ENCODE measurements at places on chromosomes 1 and 21. TPM values are rescaled to one million over a fixed set of nuclear protein-coding genes. Genes with fewer than 3 reads are reported as not detected.
A peak's percentile ranks its signal among the peaks of the same experiment; 100 is the strongest.

GRCh38 chr1:115433483-115433882 is 95.4 kb upstream of the NGF start:
- DNase-seq: no peak

- DNase-seq: no peak
Measured at GRCh38 chr1:27451343-27451742, 38.6 kb downstream of the WASF2 start.

- no peak for DNase-seq
Measured at GRCh38 chr1:93549811-93550210, 101.9 kb downstream of the FNBP1L start.

DNA sequence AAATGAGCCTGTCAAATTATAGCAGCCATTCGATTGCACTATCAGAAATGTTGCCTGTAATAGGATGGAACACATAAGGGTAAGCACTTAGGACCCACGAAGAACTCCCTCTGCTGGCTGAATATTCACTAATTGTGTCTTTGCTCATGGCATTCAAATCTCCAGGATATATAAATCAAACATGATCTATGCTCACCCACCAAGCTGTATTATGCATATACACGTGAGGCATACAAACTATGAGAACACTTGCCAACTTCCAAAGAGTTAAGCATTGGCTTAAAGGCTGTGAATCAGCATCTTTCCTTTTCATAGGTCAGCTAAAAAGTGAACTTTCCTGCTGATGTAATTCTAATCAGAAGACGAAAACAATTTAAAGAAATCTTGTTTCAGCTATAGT is 34.5 kb downstream of the TMPRSS15 start:
- peak; percentile 55 for DNase-seq

GRCh38 chr1:237670302-237670701 is 220.4 kb downstream of the ZP4 start:
- no peak for DNase-seq

Gene AMY2A
- not detected for total RNA-seq

Gene MX2
- 0.17 TPM for total RNA-seq

Gene OR6K6
- total RNA-seq: not detected

Gene PDZK1
- total RNA-seq: not detected

Gene CFHR2
- total RNA-seq: not detected

DNA sequence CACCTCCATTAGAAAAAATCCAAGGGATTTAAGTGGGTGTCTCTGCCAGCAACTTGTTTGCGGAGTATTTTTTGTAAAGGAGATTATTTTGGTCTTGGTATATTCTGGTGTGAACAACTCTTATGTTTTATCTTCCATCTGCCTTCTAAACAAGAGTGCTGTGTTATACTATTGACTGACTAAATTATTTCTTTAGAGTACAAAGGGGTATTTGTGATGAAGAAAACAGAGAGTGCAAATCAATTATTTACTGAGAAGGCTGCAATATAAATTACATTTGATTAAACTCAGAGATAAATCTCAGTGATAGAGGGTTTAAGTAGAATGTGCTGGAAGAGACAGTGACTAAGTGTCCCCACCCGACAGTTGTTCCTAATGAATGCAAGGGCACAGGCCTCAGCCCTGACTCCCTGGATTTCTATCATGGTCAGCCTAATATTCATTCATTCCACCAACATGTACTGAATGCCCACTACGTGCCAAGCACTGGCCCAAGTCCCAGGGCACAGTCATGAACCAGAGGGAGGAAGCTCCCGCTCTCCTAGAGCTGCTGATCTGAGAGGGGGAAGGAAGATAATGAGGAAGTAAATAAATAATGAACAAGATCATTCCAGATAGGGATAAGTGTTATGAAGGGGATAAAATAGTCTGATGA is 196.9 kb upstream of the C8B start:
- DNase-seq: no peak

- no peak for DNase-seq
Measured at GRCh38 chr1:177969825-177970371, at the start of gene SEC16B. TSS of gene SEC16B (minus strand) at chr1:177970058. CDS start at chr1:177967981, 2,077 bp downstream.

- peak; percentile 55 for DNase-seq
Measured at GRCh38 chr1:108561689-108562326, 1.9 kb downstream of the EEIG2 start.

Gene TRIM63
- not detected for total RNA-seq

GRCh38 chr1:6984536-6984935 is 199.3 kb downstream of the CAMTA1 start:
- DNase-seq: no peak

DNA sequence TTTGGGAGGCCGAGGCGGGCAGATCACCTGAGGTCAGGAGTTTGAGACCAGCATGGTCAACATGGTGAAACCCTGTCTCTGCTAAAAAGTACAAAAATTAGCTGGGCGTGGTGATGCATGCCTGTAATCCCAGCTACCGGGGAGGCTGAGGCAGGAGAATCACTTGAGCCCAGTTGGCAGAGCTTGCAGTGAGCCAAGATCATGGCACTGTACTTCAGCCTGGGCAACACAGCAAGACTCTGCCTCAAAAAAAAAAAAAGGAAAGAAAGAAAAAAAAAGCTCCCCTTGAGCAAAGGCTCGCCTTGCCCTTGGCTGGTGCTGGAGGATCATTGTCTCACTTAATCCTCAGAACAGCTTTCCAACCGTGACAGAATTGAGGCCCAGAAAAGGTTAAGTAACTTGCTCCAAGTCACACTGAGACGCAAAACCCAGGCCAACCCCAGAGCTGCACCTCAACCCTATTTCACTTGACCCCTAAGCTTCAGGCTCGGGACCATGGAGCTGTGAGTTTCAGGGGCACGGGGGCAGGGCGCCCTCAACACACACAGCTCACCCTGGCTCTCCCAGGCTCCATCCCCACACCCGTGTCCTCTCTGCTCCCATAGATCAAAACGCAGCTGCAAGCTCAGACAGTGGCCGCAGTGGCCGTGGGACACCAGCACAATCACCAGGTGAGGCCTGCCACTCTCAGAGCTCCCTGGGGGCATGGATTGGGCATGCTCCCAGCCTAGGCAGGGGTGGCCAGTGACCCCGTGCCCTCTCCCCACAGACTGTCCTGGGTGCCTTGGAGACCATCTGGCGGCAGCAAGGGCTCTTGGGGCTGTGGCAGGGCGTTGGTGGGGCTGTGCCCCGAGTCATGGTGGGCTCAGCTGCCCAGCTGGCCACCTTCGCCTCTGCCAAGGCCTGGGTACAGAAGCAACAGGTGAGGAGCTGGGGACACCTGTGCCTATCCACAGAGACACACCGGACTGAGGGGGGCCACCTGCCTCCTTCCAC is 1.6 kb downstream of the SLC25A34 start:
- no peak for DNase-seq

GRCh38 chr1:209387969-209388329 is 195.6 kb upstream of the CAMK1G start:
- DNase-seq: peak; percentile 76

GRCh38 chr1:65965112-65965996 is 172.7 kb downstream of the PDE4B start:
- no peak for DNase-seq

DNA sequence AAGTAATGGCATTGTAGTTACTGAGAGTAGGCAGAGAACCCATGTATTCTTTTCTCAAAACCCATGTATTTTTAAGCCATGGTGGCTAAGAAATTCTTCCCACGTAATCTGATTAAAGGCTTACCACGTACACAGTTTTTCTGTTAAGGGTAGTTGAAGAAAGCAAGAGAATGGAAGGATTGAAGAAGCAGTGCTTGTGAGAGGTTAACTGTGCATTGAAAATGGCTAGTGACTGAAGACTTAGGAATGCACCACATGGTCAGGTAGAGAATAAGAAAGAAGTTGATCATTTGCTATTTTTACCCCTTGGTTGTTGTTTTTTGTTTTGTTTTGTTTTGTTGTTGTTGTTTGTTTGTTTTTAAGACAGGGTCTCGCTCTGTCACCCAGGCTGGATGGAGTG is 178.9 kb upstream of the SNX7 start:
- DNase-seq: no peak

Gene LAMB3
- total RNA-seq: 423 TPM

DNA sequence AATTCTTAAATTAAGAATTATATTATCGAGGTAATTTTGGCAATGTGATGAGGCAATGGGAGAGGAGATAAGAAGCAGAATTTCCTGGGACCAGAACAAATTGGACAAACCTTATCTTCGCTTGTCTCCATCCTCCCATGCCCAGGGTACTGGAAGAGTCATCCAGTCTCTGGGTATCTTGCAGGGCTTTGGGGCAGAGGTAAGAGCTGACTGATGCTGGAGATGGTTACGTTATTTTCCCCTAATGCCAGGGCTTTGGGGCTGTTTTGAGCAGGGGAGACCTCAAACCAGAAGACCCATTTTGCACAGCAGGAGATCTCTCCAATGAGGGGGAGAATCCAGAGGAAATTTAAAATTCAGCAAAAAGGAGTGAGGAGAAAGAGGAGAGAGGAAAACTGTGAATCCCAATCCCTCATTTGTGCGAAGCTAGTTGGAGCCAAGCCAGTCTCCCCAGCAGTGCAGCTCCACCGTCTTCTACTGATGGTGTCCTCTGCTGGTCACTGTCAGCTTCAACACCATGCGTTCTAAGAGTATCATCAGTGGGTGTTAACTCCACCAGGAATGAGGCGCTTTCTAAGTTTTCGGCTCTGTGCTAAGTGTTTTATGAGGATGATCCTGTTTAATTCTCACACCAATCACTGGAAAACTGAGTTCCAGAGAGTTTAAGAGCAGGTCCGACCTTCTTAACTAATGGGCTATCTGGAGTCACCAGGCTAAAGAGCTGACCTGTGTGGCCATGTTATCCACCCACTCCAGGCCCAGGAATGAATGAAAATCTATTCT is 86.8 kb upstream of the CD34 start:
- peak; percentile 53 for DNase-seq

Gene VAV3
- 5.7 TPM for total RNA-seq

Gene NHLH1
- not detected for total RNA-seq

Gene GOLT1A
- total RNA-seq: not detected

DNA sequence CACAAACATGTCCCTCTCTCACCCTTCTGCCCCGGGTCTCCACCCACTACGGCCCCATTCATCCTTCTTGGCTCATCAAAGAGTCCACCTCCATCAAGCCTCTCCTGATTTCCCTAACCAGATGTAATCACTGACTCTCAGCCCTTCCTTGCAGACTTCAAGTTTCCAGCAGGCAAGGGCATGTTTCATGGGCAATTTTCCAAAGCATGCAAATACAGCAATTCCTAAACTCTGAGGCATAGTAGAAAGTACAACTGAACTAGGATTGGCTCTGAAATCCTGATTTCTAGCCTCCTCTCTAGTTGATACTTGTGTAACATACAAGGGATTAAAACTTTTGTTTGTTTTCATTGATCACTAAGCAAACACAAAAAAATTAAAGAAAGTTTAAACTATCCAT is 109.1 kb upstream of the GADD45A start:
- peak; percentile 48 for DNase-seq

DNA sequence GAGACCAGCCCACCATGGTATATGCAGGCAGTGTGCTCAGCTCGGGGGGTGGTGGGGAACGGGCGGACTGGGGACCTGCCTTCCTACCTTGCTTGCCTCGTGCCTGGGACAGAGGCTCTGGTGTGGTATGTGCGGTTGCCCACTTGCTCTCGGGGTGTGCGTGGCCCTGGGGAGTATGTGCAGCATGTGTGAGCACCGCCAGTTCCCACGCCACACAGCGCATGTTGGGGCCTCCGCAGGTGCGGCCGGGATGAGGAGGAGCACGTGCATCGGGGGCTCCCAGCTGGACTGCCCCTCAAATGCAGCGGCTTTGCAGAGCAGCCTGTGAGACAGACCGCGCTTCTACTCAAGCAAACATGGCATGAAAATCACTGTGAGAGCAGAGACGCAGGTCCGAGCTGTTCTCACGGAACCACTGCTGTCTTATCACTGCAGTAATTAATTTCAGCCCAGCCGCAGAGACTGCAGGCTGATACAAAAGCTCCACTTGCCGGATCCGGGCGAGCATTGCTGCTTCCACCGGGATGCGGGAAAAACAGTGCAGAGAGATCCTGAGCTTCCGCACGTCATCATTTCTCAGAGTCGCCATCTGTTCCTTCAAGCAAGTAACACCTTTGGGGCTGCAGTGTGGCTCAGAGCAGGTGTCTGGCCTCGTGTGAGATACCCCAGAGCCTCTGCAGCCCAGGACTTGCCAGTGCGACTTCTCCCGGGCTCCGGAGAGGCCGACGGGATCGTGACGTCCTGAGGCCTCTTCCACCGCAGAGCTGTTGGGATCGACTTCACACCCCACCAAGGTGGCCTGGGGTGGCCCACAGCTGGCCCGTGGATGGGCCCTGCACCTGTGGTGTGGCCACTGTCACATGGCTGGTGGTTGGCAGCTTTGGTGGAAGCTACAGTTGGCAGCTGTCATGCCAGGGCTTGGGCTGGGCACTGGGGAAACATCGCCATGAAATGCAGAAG is 92.6 kb upstream of the ACTRT2 start:
- DNase-seq: no peak

- DNase-seq: no peak
Measured at GRCh38 chr21:46229133-46229922, 754 bp upstream of the LSS start.

Gene KIF2C
- 75.6 TPM for total RNA-seq

DNA sequence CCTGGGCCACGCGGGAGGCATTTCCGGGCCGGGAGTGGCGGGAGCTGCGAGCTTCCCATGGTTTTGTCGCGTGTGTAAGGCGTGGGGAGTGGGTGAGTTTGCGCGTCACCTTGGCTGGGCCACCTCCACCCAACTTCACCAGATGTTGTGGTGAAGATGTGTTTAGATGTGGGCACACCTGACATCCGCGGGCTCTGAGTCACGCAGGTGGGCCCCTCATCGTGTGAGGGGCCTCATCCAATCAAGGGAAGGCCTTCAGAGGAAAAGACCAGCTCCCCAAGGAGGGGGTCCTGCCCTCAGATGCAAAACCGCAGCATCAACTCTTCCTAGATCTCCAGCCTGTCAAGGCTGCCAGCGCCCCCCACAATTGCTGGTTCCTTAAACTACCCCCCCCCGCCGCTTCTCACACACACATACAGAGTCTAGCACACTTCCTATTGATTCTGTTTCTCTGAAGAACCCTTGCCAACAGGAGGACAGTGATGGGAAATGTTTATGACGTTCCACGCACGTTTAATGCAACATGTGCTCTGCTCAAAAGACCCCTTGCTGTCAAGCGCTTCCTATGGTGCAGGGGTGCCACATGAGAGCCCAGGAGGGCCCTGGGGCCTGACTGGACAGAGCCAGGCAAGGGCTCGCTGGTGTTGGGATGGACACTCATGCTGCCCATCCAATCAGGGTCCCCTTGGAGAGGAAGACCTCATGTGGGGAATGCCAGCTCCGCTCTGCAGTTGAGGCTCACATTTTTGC is 11.9 kb downstream of the ACTRT2 start:
- no peak for DNase-seq

DNA sequence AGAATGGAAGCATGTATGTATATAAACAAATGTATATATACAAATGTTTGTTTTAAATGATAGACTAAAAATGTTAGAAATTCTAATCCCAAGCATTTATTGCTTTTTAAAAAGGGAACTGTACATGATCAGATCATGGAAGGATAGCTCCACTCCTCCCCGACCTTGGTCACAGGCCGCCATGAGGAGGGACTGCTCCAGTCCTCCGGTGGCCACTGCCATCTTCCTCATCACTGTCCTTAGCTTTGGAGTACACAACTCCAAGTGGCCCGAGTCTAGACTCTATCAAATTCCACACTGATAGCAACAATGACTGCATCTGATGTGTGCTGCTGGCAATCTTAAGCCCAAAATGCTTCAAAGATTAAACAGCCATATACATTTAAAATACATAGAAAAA is 9.7 kb downstream of the SYF2 start:
- no peak for DNase-seq
